Activated naive CD8-positive, alpha-beta T cell treated with anti-CD3 and anti-CD28 coated beads for 36 hours (primary cell): ENCODE measurements at places on chromosomes 1 and 21.

DNA sequence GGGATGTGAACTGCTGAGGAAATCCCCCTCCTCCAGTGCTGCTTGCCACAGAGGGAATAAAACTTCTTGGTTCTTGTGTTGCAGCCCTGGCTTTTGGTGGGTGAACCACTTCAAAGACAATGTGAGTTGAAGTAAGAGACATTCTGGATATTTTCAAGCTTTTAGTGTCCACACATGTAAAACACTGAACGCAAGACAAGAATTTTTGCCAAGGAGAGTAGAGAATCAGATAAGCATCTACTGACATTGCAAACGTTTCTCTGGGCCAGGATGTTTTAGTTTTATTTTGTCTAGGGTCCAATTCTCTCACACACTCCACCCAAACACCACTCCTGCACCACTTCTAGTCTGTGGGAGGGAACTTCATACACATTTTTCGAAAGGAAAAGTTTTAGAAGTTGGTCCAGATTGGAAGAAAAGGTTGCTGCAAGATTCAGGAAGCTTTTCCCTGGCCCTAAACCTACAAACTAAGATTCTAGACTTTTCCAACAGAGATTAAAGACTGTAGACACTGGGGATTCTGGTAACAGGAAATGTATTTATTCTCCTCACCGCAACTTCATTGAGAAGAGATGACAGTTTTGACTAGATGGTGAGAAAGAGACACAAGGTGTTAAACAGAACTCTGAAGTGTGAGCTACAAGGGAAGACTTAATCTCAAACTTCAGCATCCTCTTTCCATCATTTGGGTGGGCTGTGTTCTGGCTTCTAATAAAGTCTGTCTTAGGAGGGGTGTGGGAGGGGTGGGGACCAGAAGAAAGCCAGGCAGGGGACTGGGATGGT, 16.1 kb downstream of the FASLG start:
- no peak for DNase-seq
- peak overlapping the region; percentile 83 for H3K27ac ChIP-seq
- peak overlapping the region; percentile 37 for H3K4me3 ChIP-seq
- peaks cover 68% of the 10 kb centered on the region for H3K4me1 ChIP-seq
- peaks cover 6% of the 10 kb centered on the region for H3K36me3 ChIP-seq

DNA sequence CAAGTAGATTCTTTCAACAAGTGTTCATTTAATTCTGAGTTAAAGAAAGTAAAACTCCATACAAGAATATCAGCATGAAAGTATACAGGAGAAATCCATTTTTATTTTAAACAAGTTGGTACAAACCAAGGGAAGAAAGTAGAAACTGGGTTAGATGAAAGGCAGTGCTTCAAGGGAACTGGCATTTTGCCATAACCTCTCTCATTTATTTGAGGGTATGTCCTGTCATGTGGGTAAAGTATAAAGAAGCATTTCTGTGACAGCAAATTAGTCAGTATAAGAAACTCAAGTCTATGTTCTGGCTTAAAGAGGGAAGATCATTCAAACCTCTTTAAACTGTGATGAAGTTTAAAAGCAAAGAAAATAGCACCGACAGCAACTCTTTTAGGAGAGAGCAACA, 32.0 kb downstream of the OLFM3 start:
- H3K27me3 ChIP-seq: peaks cover 3% of the 10 kb centered on the region
- no peak overlapping the region for H3K27ac ChIP-seq
- H3K4me3 ChIP-seq: no peak overlapping the region
- DNase-seq: no peak
- no peaks in the 10 kb centered on the region for H3K4me1 ChIP-seq

DNA sequence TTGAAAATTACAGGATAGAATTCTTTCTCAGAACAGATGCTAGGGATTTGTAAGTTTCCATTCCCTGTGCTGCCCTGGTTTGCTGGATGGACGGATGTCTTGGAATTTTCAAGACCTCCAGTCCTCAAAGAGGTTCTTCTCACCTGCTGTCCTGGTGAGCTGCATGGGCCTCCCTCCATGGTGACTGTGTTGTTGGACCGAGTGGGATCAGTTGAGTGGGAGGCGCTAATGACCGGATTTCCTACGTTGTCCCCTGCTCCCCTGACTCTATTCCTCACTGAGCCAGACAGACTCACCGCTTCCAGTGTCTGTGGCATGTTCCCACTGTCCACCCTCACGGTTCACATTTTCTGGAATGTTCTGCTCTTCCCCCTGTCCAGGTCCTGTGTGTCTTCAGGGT, 229.8 kb downstream of the CAMTA1 start:
- no peak for DNase-seq
- no peaks in the 10 kb centered on the region for H3K27me3 ChIP-seq
- no peaks in the 10 kb centered on the region for H3K36me3 ChIP-seq
- no peaks in the 10 kb centered on the region for H3K4me1 ChIP-seq
- no peak overlapping the region for H3K27ac ChIP-seq

DNA sequence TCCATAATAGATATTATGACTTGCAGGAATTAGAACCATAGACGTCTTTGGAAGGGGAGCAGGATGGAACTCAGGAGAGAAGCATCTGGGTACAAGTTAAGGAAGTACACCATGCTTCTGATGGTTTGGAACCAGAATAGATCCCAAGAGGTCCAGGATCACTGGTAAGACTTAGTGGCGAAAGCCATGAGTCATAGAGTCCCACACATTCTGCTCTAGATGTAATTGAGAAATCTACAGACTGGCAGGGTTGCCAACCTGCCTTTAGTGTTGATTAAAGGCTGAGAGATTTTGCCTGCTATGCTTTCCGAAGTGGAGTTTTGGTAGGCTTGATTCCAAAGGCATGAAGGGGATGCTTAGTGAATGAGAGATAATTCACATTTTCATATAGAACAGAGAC, 57.1 kb upstream of the C1orf87 start:
- H3K27ac ChIP-seq: no peak overlapping the region
- no peaks in the 10 kb centered on the region for H3K27me3 ChIP-seq
- no peaks in the 10 kb centered on the region for H3K36me3 ChIP-seq
- DNase-seq: no peak
- H3K4me1 ChIP-seq: peaks cover 8% of the 10 kb centered on the region
- H3K4me3 ChIP-seq: no peak overlapping the region

GRCh38 chr1:219075121-219075879, 98.4 kb upstream of the LYPLAL1 start:
- DNase-seq: no peak
- H3K4me1 ChIP-seq: no peaks in the 10 kb centered on the region
- no peaks in the 10 kb centered on the region for H3K36me3 ChIP-seq
- no peak overlapping the region for H3K27ac ChIP-seq
- no peaks in the 10 kb centered on the region for H3K27me3 ChIP-seq
